GF-D8 (cell line): ENCODE measurements at places on chromosomes 3 and 15.

DNA sequence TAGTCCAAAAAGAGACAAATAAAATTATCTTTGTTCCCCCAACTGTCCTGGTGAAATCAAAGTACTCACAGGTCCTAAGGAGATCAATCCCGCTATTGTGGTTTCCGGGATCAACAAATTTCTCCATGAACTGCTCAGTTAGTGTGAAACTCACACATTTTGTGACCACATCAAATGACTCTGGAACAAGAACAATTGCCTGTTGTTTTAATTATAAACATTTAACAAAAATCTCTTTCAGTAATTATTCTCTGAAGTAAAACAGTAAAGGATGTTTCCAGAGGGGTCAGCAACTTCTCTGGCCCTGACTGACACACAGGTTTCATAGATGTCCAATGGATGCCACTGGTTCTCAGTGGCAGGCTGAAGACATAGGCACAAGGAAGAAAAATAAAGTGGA lies 3.9 kb downstream of the CLDND1 start:
- no peak for DNase-seq

DNA sequence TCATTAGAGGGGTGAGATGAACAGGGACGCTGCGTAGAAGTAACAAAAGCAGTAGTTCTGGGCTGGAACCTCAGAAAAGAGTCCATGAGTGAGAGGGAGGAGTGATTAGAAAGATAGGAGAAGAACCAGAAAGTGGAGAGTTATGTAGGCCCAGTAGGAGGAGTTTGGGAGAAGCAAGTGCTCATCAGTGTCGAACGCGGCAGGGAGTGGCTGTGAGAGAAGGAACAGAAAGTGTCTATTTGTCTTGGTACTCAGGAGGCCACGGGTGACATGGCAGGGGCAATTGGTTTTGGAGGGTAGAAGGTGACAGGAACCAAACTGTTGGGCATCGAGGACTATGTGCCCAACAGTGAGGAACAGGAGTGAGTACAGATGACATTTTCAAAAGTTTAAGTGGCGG lies 1.3 kb upstream of the INSYN1 start:
- no peak for DNase-seq

DNA sequence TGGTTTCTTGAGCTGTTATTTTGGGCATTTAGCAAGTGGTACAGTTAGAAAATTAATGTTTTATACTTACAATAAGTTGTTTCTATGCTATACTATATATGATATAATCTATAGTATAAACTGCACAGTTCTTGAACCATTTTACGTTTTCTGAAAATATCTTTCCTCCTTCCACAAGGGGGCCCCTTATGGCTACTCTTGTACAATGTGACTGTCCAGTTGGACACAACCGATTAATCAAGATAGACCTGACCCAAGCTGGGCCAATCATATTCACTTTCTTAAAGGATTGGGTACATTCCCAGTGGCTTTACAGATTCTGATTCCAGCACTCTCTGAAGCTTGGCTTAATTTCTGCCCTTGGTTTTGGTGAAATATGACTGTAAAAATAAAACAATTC lies 953.4 kb downstream of the AGBL1 start:
- no peak for DNase-seq

DNA sequence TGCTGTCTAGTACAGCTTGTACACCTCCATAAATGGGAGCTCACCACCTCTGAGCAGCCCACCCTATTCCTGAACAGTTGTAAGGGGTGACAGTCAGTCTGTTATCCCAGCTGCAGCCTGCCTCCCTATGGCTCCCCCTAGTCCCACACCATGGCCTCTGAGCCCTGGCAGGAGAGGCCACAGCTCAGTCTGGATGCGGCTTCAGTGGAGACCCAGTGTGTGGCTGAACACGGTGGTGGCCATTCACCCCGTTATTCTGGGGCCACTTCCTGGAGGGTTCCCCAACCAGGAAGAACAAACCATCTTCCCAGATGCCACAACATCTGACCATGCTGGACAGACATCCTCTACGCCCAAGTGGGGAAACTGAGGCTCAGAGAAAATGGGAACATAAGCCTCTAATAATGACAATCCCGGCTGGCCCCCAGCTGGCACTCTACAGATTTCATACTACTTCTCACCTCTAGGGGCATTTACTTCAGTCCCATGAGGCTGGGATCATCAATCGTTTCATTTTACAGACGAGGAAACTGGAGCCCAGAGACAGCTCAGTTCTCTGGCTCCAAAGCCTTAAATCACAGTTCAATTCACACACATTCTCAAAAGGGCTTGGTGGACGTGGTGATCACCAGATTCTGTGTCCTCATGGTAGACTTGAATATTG lies 9.2 kb upstream of the GRIP2 start:
- no peak for DNase-seq

GRCh38 chr3:43364926-43365325 lies 78.6 kb downstream of the SNRK start:
- no peak for DNase-seq

- DNase-seq, result peak; percentile 20
These were observed 643 bp upstream of the RNU5B-1 start for GRCh38 chr15:65303687-65304380.

DNA sequence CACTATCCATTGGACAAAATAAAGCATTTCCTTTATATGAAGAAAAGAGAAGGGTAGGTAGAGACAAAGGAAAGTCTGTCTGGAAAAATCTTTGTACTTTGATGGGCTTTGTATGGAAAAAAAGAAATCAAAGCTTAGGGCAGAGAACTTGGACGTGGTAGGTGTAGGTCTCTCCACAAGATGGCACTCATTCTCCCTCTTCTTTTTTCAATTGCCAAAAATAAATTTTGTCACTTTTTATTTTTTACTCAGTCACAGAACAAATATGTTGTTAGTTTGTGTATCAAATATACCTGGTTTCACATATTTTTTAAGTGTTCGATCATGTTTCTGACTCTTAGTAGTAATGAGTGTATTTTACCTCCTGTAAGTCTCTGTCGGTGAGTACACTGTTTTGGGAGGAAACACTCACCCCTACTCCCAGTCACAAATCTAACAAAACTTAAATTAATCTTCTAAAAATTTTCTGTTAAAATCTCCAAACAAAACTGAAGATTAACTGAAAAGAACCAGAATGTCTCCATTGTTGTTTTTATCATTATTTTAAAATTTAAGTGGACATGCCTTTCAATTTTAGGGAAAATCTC lies 415.8 kb upstream of the GOLIM4 start:
- no peak for DNase-seq

- DNase-seq, result no peak
These were observed 272.7 kb downstream of the OCA2 start for GRCh38 chr15:27826411-27826810.

DNA sequence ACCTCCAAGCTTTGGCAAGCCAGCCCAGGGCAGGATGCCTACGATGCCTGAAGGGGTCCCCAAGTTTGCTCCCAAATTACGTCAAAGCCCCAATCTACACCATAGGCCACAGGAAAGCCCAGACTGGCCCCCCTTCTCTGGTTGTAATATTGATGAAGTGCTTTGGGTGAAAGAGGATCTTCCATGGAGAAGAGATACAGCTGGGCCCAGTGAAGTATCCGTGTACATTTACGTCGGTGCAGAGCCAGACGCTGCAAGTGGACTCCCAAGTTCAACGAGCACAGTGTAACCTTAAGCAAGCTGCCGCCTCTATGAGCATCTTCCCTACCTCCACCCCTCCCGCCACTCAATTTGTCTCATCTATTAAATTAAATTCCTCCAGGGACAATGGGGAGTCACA lies 100.1 kb upstream of the TPM1 start:
- DNase-seq, result no peak

- no peak for DNase-seq
These were observed 46.0 kb upstream of the GLCE start for GRCh38 chr15:69114331-69114928.

GRCh38 chr3:5011555-5012256 lies 32.5 kb downstream of the BHLHE40 start:
- DNase-seq, result peak; percentile 97

DNA sequence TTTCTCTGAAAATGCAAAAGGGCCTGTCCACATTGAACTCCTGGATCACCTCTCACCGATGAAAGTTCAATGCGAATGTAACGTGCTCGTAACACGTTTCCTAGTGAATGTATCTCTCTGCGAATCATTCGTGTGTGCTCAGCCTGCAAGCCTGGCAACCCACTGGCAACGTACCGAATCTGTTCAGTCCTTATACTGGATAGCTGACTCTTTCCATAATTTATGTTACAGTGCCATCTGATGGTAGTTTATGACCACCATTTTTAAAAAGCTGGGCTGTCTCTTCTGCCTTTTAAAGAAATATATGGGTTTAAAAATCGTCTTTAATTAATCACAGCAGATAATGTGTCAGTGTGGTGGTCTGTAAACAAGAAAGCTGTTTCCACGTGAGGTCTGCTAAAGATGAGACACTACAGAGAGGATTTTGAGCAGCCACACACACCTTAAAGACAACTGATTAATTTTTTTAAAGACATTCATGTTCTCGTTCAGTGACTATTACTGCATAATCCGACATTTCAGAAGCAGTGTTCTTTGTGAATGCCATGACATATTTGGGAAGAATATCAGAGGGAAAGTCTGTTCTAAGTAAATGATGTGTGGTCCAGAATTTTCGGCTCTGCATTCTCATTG lies 69.4 kb upstream of the FOXP1 start:
- peak; percentile 14 for DNase-seq

- DNase-seq, result no peak
These were observed 152.0 kb upstream of the PEX5L start for GRCh38 chr3:180188512-180189309.

- DNase-seq, result no peak
These were observed 15.9 kb downstream of the TGM5 start for GRCh38 chr15:43250785-43251184.

DNA sequence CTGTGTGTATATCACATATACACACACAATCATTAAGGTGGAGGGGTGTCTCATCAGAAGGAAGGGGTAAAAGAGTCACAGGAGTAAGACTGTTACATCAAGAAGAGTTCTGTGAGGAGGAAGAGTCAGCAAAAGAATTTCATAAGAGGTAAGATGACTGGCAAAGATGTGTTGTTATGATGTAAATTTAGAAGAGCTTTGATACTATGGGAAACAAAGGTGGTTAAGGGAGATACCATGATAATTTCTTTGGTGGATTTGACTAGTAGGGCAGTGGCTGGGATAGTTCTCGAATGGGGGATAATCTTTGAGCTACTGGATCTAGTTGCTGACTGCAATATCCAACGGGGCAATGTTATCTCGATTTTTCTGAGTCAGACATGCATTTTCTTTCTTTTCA lies 61.6 kb downstream of the STAG1 start:
- DNase-seq, result no peak

DNA sequence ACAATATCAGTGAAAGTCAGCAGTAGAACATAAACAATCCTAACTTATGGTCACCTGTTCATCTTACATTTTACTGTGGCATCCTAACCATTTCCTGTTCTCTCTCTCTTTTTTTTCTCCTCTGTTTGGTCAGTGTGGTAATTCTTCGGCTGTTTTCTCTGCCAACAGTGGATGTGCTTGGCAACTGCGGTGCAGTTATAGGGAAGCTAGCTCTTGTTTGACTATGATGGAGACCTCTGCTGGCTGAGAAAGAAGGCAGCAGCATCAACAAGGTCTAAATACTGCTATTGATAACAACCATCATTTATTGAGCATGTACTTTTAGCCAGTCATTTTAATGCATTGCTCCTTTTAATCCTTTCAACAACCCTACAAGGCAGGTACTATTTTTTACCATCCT lies 723 bp upstream of the DRD3 start:
- DNase-seq, result no peak

- DNase-seq, result peak; percentile 44
These were observed 700 bp upstream of the BLM start for GRCh38 chr15:90716317-90716975.

GRCh38 chr15:79322945-79323344 lies 12.0 kb downstream of the TMED3 start:
- no peak for DNase-seq

GRCh38 chr3:47592066-47592795 lies 13.6 kb upstream of the CSPG5 start:
- no peak for DNase-seq

DNA sequence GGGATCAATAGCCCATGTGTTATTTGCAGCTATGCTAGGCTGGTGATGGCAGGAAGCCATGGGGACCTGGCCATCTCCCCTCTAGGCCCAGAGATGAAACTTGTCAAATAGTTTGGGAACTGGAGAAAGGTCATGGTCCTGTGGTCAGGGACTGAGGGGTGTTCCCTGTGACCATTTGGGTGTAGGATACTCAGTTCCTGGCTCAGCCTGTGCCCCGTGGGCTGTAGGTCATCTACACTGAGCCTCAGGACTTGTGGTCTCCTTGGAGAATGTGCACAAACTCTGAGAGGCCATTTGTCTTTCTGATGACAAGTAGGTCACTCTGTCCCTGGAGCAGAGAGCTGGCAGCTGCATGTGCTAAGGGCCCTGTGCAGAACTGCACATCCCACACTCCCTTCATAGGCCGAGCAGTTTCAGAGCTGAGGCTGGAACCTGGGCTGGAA lies 17.5 kb downstream of the GASK1A start:
- no peak for DNase-seq

GRCh38 chr3:179943117-179943880 lies 93.4 kb downstream of the PEX5L start:
- DNase-seq, result no peak

- no peak for DNase-seq
These were observed 344.7 kb upstream of the RBMS3 start for GRCh38 chr3:28936154-28936553.

DNA sequence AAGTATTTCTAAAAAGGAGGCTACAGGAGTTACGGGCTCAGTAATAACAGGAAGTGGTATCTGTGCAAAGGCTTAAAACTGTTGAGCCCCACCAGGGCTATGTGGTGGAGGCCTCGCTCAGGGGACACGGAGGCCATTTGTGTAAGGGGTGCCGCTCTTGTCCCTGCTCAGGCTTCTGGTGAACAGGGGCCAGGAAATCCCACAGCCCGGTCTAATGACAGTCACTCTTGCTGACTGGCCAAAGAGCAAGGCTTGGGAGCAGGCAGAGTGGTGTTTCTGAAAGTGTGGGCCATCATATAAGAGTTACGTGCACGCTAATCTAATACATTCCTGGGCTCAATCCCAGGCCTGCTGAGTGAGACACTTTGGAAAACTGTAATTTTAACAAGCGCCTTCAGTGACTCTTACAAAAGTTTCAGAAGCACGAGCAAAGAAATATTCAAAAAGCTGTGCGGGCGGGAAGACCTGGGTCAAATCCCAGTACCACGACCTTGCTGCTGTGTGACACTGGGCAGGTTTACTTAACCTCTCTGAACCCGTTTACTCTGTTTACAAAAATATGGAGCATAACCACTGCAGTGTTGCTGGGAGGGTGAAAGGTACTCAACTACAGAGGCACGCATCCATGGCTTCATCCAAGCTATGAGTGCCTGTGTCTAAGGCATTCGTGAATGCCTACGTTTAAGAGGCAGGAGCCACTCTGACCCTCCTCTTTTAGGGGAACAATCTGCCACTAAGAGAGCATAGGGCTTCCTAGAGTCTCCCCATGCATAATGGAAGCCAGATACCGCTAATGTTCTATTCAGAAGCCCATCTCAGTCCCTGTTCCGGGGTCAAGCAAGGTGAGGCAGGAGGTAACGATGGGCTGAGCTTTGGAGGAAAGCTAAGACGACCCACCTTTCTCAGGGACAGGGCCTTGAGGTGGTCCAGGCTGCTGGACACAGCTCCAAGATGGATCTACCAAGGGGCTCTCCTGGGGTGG lies 2.0 kb downstream of the ATP10A start:
- DNase-seq, result no peak

GRCh38 chr3:196127308-196128040 lies 45.6 kb upstream of the TFRC start:
- DNase-seq, result peak; percentile 3
